NCI-H2081 treated with DMSO at 0.1 percent for 48 hours (cell line): ENCODE measurements at places on chromosomes 6 and 20.

- DNase-seq = no peak
Measured at GRCh38 chr20:60062431-60063047, 104.3 kb downstream of the CDH26 start.

GRCh38 chr6:20203561-20204511 is 8.4 kb downstream of the MBOAT1 start:
- DNase-seq = no peak

DNA sequence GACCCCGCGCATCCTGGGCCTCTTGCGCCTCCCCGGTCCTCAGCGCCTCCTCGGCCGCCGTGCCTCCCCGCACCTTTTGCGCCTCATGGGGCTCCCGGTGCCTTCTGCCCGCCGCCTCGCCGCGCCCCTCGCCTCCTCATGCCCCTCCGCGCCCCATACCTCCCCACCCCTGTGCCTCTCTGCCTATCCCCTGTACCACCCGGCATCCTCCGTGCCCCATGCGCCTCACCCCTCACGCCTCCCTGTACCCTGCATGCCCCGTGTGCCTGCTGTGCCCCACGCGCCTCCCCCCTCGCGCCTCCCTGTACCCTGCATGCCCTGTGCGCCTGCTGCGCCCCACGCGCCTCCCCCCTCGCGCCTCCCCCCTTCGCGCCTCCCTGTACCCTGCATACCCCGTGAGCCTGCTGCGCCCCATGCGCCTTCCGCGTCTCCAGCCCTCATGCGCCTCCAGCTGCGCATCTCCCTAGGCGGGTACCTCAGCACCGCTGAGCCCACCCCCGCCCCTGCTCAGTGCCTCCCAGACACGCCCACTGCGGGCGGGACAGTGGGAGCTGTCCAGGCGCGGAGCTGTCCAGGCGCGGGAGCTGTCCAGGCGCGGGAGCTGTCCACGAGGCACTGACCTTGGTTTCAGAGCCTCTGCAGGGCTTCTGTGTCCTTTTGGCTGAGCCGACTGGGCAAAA is 37.1 kb downstream of the IGF2R start:
- DNase-seq = no peak

DNA sequence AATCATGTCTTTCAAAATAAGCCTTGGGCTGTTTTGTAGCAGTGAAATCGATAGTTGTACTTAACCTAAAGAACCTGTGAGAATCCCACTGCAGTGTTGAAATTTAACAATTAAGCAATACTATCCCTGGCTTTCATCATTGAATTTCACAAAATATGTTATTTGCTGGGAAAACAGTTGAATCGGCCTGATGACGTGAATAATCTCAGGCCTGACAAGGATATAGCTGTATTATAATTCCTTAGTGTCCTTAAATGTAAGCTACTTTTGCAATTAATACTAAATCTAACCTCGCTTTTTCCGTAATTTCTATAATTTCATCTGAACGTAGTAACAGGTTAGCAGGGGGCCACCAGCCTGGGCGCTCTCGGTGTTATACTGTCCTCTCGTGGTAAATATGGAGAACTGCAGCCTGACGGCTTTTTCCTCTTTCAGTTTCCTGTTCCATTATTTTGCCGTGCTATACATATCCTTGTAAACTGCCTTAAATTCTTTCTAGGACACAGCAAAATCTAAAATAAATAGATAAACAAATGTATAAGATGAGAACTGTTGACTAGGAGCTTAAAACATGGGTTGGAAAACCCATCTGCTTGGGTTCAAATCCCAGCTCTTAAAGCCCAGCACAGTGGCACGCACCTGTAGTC is 24.0 kb downstream of the MTFR2 start:
- no peak for DNase-seq

DNA sequence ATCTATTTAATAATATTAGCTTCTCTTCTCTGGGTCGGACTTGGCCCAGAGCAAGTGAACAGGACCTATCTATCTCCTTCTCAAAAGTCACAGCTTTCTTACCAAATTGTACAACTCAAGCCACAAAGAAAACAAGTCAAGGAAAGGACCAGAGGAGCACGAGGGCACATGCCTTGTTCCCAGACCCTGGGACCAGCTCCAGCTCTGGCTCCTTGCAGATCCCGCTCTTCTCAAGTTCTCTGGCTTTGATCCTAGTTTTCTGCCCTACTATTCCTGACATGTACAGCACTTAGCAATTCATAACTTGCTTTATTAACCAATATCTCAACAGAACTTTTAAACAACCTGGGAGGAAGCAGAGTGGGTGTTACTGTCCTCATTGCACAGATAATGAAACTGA is 185.9 kb downstream of the ESR1 start:
- DNase-seq = no peak

DNA sequence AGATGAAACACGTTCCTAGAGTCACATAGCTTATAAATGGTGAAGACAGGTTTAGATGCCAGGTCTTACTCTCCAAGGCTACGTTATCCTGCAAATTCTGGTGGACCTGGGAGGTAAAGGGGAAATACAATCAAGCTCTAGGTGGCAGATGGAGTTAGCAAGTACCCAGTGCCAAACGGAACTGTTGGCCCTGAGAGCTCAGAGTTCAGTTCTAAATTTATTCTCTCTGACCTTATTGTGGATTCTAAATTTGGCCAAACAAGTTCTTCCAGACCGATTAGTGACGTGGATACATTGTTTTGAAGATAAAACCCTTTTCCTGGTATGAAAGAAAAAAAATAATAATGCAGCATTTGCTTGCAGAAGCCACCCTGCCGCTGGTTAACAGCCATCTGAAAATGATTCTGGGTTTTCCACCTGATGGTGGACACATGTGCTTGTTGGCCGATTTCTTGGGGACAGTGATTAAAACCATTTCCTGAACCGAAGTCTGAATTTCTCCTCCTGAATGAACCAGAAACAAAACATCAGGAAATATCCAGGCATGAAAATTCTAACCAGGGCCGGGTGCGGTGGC is 32.5 kb downstream of the RIPOR3 start:
- DNase-seq = no peak

GRCh38 chr20:62486484-62486883 is 10.7 kb upstream of the GATA5 start:
- no peak for DNase-seq

DNA sequence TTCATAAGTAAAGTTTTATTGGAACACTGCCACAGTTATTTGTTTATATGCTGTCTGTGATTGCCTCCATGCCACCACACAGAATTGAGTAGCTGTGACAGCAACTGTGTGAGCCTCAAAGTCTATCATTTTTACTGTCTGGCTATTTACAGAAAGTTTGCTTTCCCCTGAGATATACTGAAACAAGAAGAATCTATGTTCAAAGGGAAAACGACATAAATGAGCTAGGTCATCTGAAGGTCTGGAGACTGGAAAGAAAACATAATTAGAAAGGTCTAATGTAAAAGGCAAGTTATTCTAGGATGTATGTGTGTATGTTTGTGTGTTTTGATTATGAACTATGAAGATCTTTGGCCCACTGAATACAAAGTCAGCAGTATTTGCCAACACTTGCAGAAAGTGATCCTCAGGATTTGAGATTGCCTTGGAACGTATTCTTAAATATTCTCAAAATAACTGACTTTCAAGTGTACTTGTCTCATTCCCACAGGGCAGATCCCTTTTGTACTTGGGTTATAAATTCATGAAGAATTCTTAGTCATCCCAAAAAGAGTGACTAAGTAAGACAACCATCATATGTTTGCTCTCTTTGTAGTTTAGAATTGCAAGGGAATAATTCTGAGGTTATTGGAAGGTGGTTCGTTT is 677.7 kb downstream of the DOK5 start:
- no peak for DNase-seq

- no peak for DNase-seq
Measured at GRCh38 chr20:63321148-63321831, 28.3 kb downstream of the COL20A1 start.

DNA sequence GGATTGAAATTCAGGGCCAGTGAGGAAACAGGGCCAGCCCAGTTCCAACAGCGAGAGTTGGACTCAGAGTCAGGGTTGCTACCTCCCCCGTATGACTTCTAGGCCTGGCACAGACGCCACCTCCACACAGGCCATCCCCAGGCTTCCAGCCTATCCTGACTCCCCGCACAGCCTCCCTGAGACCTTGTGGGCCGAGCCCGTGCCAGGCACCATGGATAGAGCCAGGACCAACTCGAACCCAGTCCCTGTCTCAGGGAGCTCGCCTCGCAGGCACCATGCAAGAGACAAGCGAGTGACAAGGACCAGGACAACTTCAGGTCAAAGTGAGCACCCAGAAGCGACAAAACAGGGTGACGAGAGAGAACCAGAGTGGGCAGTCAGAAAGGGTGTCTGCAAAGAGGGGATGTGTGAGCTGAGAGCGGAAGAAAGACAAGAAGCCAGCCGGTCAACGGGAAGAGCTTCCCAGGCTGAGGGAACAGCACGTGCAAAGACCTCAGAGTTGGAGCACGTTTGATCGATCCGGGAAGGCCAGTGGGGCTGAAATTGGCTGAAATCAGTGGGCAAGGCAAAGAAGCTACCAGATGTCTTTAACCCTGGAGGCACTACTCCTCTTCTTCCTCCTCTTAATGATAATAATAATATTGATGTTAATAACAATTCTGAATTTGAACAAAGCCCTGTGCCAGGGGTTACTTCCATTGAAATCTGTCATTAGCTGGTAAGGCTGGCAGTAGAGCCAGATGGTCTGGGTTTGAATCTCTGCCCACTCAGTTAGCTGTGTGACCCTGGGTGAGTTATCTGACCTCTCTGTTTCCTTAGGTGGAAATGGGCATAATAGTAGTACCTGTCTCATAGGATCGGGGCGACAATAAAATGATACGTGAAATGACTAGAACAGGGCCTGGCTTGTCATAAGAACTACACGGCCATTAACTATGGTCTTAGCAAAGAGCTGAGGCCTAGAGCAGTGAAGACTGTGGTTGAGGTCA is 45.0 kb downstream of the KIAA1755 start:
- DNase-seq = no peak

DNA sequence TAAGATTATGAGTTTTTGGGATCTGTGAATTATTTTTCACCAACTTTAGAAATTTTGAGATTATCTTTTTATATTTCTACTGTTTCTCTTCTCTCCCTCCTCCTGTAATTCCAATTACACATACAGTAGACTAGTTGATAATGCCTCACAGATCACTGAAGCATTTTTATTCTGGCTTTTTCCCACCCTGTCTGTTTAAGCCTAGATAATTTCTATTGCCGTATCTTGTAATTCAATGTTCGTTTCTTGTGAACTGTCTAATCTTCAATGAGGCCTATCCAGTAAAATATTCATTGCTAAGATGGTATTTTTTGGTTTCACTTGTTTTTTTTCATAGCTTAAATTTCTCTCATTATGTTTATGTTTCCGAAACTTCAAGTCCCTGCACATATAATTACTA is 12.0 kb downstream of the MDN1 start:
- DNase-seq = no peak

- no peak for DNase-seq
Measured at GRCh38 chr20:15945289-15945688, 628.0 kb downstream of the KIF16B start.

DNA sequence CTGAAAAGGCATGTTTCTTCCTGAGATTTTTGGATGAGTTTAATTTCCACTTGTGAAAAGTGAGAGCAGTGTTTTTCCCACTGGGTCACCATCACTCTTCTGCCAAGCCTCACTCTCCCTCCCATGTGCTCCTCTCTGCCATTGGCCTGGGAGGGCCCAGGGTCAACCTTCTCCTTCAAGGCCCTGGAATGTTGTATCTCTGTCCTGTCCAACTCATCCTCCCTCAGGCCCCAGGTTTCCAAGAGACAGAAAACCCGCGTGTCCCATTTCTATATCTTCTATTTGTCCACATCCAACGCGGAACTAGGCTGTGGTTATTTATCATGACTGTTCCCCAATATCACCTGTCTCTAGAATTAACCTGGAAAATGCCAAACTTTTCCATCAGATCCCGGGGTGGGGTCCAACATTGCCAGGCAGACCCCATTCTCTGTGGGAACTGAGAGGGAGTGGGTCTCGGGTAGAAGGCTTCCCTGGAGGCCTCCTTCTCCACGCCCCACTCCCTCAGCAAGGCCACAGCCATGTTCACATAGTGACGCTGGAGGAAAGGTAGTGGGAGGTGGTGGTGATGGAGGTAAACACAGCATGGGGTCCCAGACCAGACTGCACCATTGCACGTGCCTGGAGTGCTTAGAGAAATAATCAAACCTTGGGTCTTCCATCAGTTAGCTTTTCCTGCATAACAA is 173.5 kb downstream of the SCP2D1 start:
- no peak for DNase-seq

DNA sequence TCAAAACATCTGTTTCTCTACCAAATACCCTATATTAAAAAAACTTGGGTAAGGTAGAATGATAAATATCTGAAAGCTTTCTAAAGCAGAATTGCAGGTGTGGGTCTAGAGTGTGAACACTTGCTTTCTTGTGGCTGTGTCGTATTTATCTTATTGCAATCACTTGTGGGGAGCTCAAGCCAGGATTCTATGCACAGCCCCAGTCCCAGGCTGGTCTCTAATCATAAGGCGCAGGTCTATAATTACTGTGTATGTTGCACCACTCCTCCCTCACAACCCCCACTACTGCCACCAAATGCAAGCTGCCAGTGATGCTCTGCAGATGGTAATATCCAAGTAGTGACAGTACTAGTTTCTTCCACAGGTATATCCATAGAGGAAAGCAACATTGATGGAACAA is 2.2 kb upstream of the E2F3 start:
- DNase-seq = no peak

- DNase-seq = no peak
Measured at GRCh38 chr6:128098000-128098581, 197.2 kb upstream of the THEMIS start.

DNA sequence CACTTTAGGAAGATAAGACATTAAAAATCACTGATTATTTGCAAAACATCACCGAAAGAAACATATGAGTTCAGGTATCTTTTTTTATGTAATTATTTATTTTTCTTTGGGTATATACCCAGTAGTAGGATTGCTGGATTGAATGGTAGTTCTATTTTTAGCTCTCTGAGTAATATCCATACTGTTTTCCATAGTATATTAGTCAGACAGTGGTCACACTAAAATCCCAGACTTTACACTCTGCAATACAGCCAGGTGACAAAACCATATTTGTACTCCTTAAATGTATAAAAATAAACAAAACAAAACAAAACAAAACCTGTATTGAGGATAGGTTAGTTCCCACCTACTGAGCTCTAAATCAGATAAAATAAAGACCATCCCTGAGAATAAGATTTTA is 1024.3 kb upstream of the EYS start:
- DNase-seq = no peak

DNA sequence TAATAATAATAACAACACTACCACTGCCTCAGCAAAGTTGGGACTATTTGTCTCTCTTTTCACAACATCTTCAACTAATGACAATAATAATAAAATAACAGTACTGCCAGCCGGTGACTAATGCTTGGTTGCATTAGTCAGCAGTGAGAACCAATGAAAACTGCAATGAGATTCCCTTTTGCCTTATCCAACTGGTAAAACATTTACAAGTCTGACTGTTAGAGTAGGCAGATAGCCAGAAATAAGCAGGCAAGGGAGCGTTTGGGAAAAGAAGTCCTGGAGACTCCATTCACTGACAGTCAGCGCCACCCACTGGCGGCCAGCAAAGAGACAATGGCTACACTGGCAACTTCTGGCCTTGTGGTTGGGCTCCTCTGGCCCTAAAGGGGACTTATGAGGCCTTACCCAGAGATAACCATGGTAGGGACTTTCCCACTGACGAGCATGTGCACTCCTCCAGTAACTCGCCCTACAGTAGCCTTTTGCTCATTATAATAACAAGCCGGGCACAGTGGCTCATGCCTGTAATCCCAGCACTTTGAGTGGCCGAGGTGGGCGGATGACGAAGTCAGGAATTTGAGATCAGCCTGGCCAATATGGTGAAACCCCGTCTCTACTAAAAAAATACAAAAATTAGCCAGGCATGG is 3.4 kb upstream of the NSFL1C start:
- peak; percentile 15 for DNase-seq
